NCI-H1436 treated with DMSO at 0.1 percent for 48 hours (cell line): ENCODE measurements at places on chromosomes 11 and 22.

GRCh38 chr11:33574331-33574730 lies 126.3 kb downstream of the C11orf91 start:
- no peak for DNase-seq

DNA sequence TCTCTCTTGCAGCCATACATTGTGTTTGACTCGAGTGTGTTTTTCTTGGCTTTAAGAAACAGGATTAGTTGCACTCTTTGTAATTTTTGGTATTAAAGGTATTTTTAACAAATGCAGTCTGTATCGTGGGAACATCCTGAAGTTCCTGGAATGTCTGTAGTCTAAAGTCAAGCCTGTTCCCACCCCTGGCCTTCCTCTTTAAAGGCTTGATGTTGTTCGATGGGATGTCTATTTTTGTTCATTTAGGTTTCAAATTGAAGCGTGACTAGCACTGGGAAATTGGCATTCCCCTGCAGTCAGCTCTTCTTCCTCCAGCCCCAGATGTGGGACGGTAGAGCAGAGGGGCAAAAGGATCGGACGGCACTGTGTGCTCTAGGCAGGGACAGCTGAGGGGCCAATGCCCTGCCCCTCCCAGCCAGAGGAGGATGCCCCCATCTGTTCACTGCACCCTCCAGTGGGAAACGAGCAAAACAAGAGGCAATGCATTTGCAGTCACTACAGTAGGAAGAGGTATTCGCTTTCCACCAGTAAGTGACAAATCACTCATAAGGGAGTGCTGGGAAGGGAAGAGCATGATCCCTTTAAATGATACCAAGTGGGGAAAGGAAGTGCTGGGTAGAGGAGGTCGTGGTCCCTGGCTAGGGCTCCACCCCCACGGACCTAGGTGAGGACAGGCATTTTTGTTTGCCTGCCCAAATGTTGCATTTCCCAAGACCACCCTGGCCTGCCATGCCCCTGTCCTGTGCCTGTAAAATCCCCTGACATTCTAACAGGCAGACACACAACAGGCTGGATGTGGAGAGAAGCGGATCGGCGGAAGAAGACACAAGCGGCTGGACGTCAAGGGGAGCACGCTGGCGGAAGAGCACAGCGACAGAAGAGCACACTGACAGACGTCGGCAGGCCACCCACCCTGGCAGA lies 47.4 kb upstream of the SEPTIN5 start:
- no peak for DNase-seq

DNA sequence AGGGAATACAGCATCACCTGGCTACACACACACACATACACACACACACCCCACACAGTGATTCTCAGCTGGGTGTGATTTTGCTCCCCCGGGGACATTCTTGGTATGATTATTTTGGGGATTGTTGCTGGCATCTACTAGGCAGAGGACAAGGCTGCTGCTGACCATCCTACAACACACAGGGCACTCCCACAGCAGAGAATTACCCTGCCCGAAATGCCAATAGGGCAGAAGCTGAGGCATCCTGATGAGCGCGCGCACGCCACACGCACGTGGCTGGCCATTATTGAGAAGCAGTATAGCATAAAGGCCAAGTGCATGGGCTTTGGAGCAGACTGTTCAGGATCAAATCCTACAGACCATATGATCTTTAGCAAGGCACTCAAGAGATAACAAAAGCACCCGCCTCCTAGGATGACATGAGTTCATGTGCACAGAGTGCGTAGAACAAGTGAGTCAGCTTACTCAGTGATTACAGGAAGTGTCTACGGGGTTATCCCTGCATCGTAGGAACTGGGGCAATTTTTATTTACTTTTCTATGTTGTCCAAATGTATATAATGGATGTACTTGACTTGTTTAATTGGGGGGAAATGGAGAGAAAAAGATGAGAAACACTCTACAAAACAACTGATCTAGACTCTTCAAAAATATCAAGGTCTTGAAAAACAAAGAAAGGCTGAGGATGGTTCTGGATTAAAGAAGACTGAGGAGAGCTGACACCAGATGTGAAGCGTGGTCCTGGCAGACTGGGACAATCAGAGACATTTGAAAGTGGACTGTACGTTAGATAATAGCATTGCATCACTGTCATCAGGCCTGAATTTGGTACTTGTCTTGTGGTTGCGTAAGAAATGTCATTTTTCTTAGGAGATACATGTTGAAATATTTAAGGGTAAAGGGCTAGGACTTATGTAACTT lies 7.2 kb upstream of the EHD1 start:
- DNase-seq: no peak

DNA sequence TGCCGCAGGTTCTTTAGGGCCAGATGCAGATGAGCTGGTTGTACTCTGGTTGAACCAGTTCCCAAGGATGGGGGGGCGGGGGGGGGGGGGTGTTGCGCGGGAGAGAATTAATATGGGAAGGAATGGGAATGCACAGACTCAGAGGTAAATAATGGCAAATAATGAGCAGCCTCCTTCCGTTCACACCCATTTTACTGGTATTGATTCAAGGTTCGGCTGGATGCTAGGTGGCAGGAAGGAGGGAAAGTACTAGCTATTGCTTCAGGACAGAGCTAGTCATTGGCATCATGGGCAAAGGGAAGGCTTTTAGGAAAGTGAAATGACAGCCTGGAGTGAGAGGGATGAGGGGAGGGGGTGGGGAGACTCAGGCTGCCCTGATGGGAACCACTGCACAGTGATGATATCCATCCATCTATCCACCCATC lies at the start of gene VSTM5:
TSS of gene VSTM5 (minus strand) at position 25 of the 425 bp plus-strand sequence. CDS start 116 bp downstream, outside the sequence.
- no peak for DNase-seq
